Heart left ventricle (tissue), 16 donors: ENCODE measurements at places on chromosomes 4 and X. TPM values are rescaled to one million over a fixed set of nuclear protein-coding genes. Genes with fewer than 3 reads are reported as not detected.
A peak's percentile ranks its signal among the peaks of the same experiment; 100 is the strongest.

DNA sequence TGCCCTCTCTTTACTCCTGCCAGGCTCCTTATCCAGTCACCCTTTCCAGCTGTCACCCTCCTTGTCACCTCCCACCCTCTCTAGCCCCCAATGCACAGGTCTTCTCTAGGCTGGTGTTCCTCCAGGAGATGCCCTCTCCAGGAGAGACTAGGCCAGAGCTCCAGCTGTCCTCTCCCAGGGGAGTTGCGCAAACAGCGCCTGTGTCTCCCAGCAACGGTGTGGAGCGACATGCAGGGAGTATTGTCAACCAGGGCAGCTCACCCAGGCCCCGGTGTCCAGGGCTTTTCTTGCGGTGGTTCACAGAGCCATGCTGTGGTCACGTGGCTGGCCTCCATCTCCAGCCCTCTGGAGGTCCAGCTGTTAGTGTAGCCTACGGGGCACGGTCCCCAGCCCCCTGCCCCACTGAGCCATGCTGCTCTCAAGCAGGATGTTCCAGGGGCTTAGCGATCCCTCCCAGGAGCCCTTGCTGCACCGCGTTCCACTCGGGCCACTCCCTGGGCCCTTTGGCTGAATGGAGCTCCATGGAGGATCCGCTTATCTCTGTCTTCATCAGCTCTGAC, 34.8 kb downstream of the CCNQ start:
- H3K4me1 ChIP-seq, result no peaks in the 10 kb centered on the region
- DNase-seq, result peak; percentile 48
- no peak overlapping the region for H3K4me3 ChIP-seq
- no peaks in the 10 kb centered on the region for H3K36me3 ChIP-seq
- H3K27ac ChIP-seq, result no peak overlapping the region

DNA sequence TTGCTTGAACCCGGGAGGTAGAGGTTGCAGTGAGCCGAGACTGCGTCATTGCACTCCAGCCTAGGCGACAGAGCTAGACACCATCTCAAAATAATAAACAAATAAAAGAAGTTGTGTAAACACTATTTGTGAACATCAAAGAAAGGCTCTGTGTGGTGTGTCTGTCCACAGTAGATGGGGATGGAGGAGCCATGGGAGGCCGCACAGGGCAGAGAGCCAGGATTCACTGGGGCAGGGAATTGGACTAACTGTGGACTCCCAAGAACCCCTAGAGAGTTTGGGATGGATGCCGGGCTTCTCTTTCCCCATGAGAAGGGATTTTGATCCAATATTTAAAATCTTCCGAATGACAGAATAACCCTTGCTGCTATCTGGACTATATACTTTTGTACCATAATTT, 26.5 kb downstream of the TBC1D1 start:
- DNase-seq, result no peak
- no peaks in the 10 kb centered on the region for H3K36me3 ChIP-seq
- H3K4me3 ChIP-seq, result no peak overlapping the region
- H3K27ac ChIP-seq, result no peak overlapping the region

DNA sequence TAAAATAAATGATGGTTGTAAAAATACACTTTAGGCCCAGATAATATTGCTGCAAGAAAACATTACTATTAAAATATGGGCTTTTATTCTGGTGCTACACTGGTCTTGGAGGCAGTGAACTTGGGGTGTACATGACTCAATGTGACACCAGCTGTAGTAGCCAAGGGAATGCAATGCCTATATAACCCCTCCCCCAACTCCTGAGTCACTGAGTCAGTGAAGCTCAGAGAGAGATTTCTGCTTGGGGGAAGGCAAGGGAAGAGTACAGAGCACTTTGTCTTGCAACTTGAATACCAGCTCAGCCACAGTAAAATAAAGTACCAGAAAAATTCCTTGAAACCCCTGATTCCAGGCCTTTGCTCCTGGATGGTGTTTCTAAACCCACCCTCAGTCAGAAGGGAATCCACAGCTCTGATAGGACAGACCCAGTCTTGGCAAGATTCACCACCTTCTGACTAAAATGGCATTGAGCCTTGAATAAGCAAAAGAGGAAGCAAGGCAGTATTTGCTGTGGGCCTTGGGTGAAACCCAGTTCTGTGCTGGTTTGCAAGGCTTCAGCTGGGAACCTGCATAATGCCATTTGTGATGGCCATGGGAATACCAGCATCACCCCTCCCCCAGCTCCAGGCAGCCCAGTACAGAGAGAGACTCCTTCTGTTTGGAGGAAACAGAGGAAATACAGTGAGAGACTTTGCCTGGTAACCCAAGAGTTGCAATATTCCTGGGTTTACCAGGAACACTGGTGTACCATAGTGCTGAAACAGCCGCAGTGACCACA, 209.9 kb downstream of the IQCM start:
- H3K4me3 ChIP-seq, result no peak overlapping the region
- no peak overlapping the region for H3K27ac ChIP-seq
- no peak for DNase-seq
- no peaks in the 10 kb centered on the region for H3K4me1 ChIP-seq
- H3K27me3 ChIP-seq, result no peaks in the 10 kb centered on the region

DNA sequence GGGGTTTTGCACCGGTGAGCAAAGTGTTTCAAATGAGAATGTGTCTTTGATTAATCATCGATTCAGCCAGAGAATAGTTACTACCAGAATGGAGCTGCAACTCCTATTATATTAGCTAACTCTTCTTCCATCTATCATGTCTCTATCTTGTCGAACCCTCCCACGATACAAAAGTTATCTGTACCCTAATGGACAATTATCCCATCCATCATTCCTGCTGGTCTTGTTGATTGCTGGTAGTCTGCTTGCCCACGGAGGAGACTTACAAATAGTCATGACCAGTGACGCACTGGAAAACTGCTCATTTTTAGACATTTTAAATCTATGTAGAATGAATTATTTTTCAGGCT, 67.5 kb downstream of the RTL9 start:
- no peaks in the 10 kb centered on the region for H3K4me1 ChIP-seq
- no peaks in the 10 kb centered on the region for H3K27me3 ChIP-seq
- DNase-seq, result no peak
- no peak overlapping the region for H3K27ac ChIP-seq
- H3K4me3 ChIP-seq, result no peak overlapping the region
- no peaks in the 10 kb centered on the region for H3K36me3 ChIP-seq

GRCh38 chr4:144787365-144788258, 141.7 kb downstream of the HHIP start:
- H3K36me3 ChIP-seq, result no peaks in the 10 kb centered on the region
- DNase-seq, result no peak
- H3K4me1 ChIP-seq, result no peaks in the 10 kb centered on the region
- H3K27me3 ChIP-seq, result no peaks in the 10 kb centered on the region

GRCh38 chr4:101944649-101945048, 154.1 kb downstream of the BANK1 start:
- H3K4me3 ChIP-seq, result no peak overlapping the region
- H3K4me1 ChIP-seq, result no peaks in the 10 kb centered on the region
- no peak for DNase-seq
- H3K36me3 ChIP-seq, result no peaks in the 10 kb centered on the region

GRCh38 chrX:6778544-6779503, 243.9 kb upstream of the VCX3A start:
- no peak overlapping the region for H3K27ac ChIP-seq
- no peaks in the 10 kb centered on the region for H3K4me1 ChIP-seq
- no peaks in the 10 kb centered on the region for H3K36me3 ChIP-seq

The IQSEC2 gene
- total RNA-seq, result 11.2 TPM

The MAGEC1 gene
- total RNA-seq, result not detected

The SLC6A14 gene
- not detected for total RNA-seq

DNA sequence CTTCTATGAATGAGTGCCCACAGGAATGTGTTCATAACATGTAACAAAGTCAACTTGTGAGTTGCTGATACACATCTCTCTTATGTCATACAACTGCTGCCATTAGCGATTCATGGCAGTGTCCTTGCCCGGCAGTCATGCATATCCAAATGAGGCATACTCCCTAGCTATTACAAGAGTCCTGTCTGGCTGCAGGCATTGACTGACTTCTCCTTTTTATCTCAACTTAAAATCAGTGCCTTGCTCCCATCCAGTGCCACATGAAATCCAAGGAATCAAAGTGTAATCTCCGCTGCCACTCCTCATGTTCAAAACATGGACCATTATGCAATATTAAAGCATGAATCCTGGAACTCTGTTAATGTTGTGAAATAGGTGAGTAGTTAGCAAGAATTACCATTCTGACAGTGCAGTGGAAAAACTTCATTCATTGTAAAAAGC, 348.9 kb upstream of the FTHL17 start:
- H3K27me3 ChIP-seq, result no peaks in the 10 kb centered on the region
- H3K4me3 ChIP-seq, result no peak overlapping the region
- H3K36me3 ChIP-seq, result no peaks in the 10 kb centered on the region
- H3K27ac ChIP-seq, result no peak overlapping the region
- no peak for DNase-seq
- H3K4me1 ChIP-seq, result no peaks in the 10 kb centered on the region
